ENCODE measurements at places on chromosomes 16 and 17.

GRCh38 chr16:9259914-9260608, 168.6 kb downstream of the HAPSTR1 start:
- no peak for DNase-seq

- DNase-seq = no peak
These were observed 25.2 kb downstream of the C17orf67 start for GRCh38 chr17:56808503-56808902.

DNA sequence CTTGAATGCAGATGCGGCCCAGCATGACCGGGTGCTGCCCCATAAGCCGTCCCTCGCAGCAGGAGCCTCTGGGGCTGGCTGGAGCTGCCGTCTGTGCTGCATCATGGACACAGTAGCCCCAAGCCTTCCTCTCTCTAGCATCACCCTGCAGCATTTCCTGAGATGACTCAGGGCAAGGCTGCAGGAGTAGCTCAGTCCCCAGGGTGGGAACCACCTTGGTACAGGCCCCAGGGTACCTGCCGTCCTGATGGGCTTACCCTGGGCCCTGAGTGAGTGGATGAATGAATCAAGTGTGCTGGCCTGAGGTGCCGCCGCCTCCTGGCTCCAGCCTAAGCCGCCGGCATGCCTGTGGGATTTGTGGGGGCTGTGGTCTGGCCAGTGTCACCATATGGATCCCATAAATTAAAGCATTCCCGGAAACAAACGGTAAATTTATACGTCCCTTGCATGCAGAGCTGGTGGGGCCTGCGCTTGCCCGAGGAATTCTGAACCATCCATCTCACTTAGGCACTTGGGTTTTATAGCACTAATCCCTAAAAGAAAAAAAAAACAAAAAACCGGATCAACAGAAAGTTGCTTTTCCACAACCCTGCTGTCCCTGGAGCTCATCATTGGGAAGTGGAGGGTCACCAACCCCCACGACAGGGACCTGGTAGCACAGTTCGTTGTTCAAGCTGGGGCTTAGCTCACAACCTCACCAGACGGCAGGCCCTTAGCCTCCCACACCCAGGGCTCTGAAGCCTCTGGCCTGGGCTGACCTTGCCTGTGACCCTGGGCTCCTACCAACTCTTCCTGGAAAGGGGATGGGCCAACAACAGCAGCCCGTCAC, 242.6 kb upstream of the CIBAR2 start:
- DNase-seq = no peak

GRCh38 chr16:50444526-50444925, 75.7 kb upstream of the BRD7 start:
- DNase-seq = no peak

GRCh38 chr16:85900027-85900792, 1.2 kb downstream of the IRF8 start:
- no peak for DNase-seq

DNA sequence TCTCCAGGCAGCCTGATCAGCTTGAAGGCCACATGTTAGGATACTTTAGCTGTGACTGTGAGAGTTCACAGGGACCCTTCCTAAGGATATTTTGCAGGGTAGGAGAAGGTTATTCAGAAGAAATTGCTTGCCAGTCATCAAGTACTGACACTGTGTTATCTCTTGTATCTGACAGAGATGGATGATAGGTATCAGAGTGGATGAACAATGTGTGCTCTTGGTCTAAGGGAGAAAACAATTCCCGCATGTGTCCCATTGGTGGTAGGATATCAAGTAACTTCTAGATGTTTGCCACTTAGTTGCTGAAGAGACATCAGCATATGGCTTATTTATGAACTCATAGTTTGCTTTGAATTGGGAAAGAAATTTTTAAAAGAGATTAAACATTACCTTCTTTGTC, 219.3 kb downstream of the SPECC1 start:
- no peak for DNase-seq

- DNase-seq = no peak
These were observed 194.7 kb downstream of the XYLT1 start for GRCh38 chr16:17276010-17276530.

DNA sequence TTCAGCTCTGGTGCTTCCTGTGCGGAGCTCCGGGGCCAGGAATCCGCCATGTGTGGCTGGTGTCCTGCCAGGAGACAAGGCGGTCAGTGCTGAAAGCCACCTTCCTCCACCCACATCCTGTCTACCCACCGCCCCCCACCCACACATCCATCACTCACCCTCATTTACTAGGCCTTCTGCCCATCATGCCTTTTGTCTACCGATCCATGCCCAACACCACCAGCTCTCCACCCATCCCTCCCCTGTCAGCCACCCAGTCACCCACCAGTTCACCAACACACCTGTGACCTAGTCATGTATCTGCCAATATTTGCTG, 241.4 kb downstream of the KATNIP start:
- DNase-seq = no peak

DNA sequence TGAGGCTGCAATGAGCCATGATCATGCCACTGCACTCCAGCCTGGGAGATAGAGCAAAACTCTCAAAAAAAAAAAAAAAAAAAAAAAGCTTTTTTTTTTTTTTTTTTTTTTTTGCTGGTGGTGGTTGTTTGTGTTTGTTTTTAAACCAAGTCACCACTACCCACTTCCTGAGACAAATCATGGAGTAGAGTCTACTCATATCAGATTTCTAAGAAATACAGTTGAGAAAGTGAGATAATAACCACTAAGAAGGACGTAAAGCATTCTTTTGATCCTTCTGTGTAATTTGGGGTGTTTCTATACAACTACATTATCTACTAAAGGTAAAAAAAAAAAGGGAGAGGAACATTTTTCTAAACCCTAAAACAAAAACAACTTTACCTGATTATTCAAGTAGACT, 38.0 kb downstream of the AXIN2 start:
- DNase-seq = no peak

DNA sequence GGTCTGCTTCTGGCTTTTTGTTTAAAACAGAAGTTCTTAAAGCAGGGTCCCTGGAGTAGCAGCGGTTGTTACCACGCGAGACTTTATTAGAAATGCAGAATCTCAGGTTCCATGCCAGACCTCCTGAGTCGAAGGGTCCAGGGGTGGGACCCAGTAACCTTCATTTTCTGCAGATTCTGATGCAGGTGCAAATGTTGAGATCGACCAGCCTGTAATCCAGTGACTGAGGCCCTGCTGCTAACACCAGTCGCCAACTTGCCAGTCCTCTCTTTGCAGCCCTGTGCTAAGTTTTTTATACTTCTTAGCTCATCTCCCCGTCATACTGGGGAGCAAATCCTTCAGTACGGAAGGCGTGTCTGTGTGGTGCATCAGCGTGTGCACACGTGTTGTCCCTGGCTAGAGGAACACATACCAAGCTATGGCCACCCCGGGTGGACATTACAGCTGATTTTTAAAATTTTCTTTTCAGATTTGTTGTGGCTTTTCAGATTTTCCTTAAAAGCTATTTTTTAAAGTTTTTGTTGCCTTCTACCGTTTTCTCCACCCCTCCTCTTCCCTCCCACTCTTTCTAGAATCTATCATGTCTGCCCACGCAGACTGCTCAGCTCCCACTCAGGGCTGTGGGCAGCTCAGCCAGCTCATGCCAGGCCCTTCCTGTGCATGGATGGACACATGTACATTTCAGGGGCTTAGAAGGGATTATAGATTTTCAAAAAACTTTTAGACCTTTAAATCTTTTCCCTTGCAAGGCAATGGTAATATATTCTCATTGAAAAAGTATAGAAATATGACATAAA, 57.7 kb downstream of the MEAK7 start:
- no peak for DNase-seq

- DNase-seq = no peak
These were observed 151.8 kb downstream of the IRF8 start for GRCh38 chr16:86050591-86051367.

All from activated gamma-delta T cell treated with anti-CD3 and anti-CD28 coated beads, Interleukin-2, amount 50 U/mL, for 16 hours (primary cell).